Activated T-cell treated with anti-CD3 and anti-CD28 coated beads, Interleukin-2, amount 50 U/mL, for 24 hours (primary cell): ENCODE measurements at places on chromosomes 12 and 14.

DNA sequence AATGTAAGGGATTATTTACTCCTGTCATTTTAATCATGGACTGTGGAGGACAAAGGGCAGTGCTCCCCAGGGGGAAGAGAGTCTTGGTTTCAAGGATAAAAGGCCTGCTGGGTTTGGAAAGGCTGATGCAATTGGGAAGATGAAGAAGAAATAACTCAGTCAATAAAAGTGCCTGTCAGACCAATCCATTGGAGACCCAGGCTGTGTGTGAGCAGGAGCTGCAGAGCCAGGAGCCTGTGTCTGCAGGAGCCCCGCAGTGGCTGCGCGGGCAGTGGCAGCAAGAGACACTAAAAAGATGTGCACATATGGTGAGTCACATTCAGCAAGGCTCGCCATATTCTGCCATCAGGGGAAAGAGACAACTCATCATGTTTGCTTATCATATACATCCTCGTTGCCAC, 90.4 kb downstream of the CRACR2A start:
- no peak for DNase-seq

- DNase-seq: no peak
Measured at GRCh38 chr12:66323017-66323416, 20.7 kb downstream of the HELB start.

DNA sequence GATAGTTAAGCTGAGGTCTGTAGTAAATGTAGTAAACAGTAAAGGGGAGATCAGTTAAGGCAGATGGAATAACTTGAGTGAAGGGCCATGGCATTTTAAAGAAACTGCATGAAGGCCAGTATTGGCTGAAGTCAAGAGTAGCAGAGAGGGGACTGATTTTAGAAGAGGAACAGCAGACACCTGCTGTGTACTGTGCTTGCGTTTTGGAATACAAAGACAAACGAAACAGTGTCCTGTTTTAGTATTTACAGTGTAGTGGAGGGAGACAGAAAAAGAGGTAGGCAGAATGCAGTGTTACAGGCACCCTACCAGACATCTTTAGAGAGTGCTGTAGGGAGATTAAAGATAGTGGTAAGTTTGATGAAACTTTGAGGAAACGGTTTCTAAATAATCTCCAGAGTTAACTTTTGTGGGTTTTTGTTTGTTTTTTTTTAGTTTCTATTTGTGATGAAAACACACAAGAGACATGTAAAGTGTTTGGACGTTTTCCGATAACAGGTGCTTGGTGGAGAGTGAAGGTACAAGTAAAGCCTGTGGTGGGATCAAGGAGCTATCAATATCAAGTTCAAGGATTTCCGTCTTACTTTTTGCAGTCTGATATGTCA, 2.1 kb downstream of the HELB start:
- no peak for DNase-seq

DNA sequence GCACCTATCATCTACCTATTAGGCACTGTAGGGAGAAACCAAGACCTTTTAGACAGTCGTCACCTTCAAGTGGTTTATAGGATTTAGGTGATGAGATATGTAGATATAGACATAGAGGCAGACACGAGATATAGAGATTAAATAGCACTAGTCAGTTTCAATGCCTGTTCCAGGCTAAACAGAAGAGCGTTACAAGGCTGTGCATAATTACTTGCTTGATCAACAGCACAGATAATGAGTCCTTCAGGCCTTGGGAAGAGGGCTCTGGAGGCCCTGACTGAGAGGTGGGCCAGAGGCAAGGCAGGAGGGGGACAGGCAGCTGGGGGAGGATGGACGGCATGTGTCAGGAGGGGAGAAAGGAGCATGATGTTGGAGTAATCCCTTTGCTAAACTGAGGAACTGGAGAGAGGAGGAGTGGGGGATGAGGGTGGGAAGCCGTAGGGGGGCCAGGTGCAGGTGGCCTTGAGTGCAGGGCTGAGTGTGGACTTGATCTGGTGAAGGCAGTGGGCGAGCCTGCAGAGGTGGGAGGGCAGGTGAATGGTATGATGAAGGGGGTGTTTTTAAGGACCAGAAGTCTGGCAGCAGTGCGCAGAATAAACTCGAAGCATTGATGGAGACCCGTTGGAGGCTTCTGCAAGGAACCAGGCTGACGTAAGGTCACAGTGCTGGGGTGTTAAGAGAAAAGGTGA, 43.9 kb upstream of the ATP23 start:
- DNase-seq: no peak

- DNase-seq: no peak
Measured at GRCh38 chr12:124478416-124478815, 89.0 kb downstream of the NCOR2 start.

GRCh38 chr14:104442631-104443390, 136.8 kb upstream of the C14orf180 start:
- peak; percentile 16 for DNase-seq

GRCh38 chr14:80809663-80810062, 131.9 kb downstream of the CEP128 start:
- no peak for DNase-seq

GRCh38 chr12:12506496-12506890, 56.2 kb downstream of the DUSP16 start:
- DNase-seq: no peak

- DNase-seq: no peak
Measured at GRCh38 chr14:52354242-52354641, 40.1 kb downstream of the PTGER2 start.

- DNase-seq: no peak
Measured at GRCh38 chr14:68082698-68083291, 263.2 kb downstream of the RAD51B start.

DNA sequence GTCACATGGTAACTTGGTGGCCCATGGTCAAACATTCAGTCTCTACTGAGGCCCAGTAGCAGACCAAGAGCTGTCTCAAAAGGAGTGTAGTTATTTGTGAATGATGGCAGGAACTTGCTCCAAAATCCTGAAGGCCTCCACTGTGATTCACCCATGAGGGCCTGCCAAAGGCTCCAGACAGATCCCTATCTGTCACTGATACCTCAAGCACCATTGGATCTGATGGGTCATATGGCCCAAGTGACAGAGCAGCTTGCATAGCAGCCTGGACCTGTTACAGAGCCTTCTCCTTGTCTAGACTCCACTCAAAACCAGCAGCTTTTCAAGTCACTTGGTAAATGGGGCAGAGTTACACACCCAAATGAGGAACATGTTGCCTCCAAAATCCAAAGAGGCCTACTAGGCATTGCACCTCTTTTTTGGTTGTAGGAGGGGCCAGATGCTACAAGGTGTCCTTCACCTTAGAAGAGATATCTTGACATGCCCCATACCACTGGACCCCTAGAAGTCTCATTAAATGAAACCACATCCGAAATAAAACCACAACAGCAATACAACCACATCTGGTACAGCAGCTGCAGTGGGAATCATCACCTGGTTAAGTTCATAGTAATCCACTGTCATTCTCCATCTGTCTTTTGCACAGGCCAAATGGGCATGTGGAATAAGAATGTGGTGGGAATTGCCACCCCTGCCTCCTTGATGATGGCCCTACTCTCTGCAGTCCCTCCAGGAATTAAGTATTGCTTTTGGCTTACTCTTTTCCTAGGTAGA, 150.4 kb upstream of the MAX start:
- DNase-seq: no peak

- no peak for DNase-seq
Measured at GRCh38 chr12:13313886-13314285, 117.4 kb downstream of the EMP1 start.

DNA sequence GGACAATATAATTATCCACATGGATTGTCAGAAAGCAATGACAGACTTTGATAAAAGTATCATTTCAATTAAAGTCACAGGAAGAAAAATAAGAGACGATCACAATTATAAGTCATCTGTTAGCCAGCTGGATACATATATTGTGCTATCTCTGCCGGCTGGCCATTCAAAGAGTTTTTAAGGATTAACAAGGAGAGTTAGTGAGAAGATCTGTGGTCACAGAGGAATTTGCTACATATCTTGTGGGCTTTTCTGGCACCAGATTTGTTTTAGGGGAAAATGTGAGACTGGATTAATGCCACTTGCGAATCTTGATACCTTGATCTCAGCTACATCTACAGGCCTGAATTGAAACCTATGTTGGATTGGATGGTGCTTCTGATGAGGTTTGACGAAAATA, 90.9 kb upstream of the MANSC4 start:
- DNase-seq: no peak

DNA sequence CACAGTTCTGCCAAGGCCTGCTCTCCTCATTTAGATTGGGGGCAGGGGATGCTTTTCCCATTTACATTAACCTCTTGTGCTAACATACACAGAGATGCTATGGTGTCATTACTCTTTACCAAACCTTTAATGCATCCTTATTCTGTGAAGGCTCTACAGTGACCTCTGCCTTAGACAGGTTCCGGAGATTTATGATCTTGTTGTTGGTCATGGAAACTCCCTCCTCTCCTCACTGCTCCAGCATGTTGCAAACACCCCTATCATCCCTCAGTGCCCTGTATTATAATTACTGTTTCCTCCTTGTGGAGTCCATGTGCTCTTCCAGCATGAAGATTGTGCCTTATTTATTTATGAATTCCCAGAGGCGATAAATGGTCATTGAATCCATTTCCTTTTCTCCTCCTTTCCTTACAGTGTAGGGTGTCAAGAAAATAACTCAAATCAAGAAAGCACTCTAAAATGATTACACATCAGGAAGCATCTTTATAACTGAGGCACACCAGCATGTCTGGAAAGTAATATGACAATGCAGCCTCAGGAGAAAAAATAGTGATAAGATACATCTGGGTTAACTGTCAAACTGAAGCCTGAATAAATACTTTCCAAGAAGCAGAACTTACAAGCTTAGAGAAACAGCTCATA, 37.8 kb downstream of the RTN1 start:
- no peak for DNase-seq

DNA sequence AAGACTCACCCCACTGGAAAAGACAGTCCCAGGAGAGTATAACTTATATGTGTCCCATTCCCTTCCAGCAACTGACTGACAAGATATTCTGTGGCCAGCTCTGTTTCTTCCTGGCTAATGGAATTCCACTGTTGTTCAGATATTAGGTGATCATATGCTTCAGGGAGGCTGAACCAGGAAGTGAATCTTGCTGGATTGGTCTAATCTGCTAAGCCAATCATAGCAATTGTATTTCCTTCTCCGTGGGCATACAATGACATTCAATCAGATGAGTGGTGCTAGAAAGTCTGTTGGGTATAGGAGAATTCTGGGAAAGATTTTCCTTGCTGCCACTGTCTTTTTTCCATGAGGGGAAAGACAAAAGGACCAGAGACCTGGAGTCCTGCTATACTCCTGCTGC, 12.1 kb downstream of the PYGL start:
- no peak for DNase-seq

DNA sequence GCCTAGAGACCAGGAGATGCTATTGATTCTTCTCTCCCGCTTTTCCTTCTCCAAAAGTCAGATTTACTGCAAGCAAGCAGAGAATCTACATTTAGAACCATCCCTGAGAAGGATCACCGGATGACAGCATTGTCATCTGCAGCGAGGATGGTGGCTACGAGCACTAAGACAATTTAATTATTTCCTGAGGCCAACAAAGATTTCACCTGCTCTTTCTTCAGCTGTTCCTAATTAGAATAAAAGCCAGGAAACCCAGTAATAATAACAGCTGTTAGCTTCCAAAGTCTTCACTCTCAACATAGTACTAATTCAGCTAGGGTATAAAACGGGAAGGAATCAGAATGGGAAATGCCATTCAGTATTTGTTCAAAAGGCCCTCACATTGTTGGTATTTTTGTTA, 53.3 kb downstream of the TMTC1 start:
- no peak for DNase-seq

DNA sequence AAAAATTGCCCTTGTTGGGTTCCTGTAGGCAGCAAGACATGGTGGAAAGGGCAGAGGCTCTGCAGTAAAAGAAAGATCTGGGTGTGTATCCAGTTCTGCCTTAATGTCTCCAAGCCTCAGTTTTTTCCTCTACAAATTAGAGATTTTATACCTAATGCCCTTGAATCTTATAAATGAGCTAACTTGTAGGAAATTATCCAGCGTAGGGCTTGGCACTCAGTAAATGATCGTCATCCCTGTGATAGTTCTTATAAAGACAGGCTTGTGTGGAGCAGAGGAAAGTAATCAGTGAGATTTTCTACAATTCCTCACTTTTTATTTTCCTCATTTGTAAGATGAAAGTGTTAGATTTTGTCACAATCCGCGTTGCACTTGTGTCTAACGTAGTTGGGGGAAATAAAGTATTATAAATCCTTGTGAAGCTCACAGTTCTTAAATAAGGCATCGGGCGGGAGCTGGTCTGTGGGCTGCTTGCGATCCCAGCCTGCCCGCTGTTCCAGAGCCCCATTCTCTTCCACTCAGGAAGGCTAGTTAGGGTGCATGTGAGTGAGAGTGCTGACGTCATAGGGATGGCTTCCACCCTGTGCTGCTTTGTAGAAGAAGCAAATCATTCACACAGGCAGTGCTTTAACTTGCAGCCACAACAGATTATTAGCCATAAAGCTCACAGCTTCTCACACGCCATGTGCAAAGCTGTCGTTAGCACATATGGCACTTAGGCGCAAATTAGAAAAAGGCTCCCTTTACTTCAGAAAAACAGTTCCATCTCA, 87.6 kb downstream of the EML1 start:
- DNase-seq: no peak

DNA sequence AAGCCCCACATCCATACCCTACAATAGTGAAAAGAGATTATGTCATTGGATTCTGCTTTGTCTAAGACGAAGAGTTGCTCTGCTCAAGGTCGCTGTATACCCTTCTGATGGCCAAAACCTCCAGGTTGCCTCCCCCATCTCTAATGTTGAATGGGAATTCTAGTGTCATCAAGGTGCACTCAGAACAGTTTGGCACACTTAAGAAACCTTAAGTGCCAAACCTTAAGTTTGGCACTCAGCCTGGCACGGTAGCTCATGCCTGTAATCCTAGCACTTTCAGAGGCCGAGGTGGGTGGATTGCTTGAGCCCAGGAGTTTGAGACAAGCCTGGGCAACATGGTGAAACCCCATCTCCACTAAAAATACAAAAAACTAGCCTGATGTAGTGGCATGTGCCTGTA, 1245.6 kb upstream of the SEL1L start:
- no peak for DNase-seq

- no peak for DNase-seq
Measured at GRCh38 chr12:112738531-112738930, 53.0 kb upstream of the RPH3A start.

- DNase-seq: no peak
Measured at GRCh38 chr12:24361877-24362580, 412.6 kb upstream of the SOX5 start.
